ENCODE measurements at places on chromosomes 6 and 20.

- no peak for DNase-seq
Observed at GRCh38 chr6:21598674-21599023, 5.1 kb downstream of the SOX4 start.

- no peak for DNase-seq
Observed at GRCh38 chr6:130178692-130179091, 44.1 kb downstream of the SAMD3 start.

- no peak for DNase-seq
Observed at GRCh38 chr6:133184798-133185372, 56.3 kb upstream of the EYA4 start.

GRCh38 chr6:27273783-27274182 lies 26.3 kb downstream of the PRSS16 start:
- DNase-seq = no peak

- no peak for DNase-seq
Observed at GRCh38 chr6:64233746-64234145, 598.1 kb downstream of the PHF3 start.

GRCh38 chr6:99512033-99512432 lies 3.2 kb downstream of the USP45 start:
- DNase-seq = no peak

GRCh38 chr20:62461834-62462233 lies 14.0 kb downstream of the GATA5 start:
- DNase-seq = no peak

DNA sequence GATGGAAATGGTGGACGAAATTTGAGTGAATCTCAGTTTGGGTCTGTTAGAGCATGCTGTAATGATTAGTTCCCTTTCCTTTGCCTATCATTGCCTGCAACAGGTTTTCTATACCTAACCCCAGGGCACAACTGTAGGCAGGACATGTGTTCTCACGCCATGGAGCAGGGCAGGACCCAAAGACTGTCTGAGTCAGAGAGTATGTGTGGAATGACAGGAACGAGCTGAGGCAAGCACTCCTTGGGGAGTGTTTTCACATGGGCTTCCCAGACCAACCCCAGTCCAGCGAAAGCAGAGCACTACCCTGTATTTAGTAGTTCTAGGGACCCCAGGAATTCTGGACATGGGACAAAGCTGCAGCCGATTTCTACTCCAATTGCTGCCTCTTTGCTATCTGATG lies 234.2 kb downstream of the HACE1 start:
- DNase-seq = no peak

DNA sequence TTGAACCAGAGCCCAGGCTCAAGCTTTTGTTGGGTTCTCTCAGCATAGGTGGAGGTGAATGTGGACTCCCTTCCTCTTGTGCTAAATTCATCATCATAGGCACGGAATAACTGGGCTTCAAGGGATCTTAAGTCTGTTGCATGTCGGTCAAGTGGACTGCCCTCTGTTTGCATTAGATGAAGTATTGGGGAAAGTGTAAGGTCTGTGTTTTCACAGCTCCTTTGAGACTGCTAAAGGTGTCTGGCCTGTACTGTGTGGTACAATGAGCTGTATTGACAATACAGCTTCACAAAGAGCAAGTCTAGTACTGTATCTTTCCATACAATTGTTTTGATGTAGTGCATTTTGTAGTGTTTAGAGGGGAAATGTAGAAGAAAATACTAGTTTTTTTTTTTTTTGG lies 34.3 kb upstream of the TULP4 start:
- DNase-seq = no peak

- no peak for DNase-seq
Observed at GRCh38 chr20:52150440-52151258, 40.9 kb downstream of the ZFP64 start.

DNA sequence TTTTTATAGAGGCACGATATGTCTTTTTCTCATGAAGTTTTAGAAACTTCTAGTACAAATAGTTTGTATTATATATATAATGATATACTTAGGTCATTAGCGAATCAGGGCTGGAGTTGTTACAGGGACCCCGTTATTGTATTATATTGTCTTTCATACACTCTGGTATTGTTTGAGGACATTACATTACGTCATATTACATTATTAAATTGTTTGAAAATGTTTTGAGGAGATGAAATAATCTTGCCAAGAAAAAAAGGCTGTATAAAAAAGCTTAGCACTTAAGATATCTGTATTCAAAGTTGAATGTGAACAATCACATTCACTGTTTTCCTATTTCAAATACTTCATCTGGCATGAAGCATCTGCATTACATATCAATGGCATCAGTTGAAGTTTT lies 239.6 kb upstream of the ASCC3 start:
- DNase-seq = no peak

DNA sequence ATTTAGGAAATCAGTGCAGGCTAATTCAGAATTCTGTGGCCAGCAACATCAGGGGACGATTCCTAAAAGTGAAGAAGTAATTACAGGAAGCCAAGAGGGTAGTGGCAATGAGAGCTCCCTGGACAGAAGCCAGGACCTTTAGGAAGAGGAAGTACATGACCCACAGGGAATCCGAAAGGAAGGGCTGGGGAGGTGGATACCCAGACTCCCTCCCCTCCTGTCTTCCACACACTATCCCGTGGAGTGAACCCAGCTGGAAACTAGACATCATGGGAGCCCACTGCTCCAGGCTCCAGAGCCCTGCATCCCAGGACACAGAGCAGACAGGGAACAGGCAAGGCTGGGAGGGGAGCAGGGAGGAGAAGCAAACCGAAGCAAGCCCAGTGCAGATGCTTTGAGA lies 83.0 kb downstream of the SNX5 start:
- DNase-seq = no peak

GRCh38 chr6:45044086-45044485 lies 284.0 kb upstream of the RUNX2 start:
- no peak for DNase-seq

- DNase-seq = no peak
Observed at GRCh38 chr6:16205377-16206144, 32.8 kb upstream of the GMPR start.

DNA sequence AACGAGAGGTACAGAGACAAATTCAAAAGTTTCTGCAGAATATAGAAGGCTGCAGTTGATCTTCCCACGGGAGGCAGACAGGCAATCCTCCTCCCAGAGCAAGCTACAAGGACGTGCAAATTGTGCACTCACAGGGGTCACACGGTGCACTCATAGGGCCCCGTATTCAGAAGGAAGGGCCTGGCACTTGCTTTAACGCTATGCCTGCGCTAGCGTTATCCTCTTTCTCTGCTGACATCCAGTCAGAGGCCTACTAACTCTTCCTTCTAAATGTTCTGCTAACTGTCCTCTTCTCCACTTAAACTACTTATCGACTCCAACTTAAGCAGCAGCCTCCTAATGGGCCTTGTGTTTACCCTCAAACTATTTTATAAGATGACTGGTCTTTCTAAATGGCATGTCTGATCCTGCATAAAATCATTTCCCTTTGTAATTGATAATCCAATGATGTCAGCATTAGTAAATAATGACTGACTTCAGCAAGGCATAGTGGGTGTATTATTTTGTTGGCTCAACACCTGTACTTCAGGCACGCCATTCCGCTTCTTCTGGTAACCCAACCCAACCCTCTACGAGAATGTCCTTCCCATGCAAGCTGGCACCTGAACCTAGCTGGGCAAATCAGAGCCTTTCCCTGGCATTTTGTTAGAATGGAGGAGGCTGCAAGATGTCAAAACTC lies 2.2 kb downstream of the IFNGR1 start:
- DNase-seq = no peak

DNA sequence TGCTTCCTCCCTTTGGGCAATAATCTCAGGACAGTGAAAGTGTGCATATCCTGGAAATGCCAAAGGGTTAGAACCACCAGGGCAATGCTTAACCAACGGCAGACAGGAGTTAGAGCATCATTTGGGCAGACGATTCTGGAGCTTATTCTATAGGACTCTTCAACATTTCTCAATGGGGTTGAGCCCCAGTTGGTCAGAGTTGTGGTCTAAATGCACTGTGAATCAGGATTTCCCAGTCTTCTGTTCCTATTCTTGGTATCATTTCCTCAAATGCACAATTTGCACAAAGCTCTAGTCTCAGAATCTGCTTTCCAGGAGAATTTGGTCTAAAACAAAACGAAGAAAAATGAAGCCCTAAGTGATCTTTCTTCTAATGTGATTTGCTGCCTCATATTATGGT lies 389.6 kb upstream of the JAG1 start:
- no peak for DNase-seq

- DNase-seq = no peak
Observed at GRCh38 chr20:24365670-24366069, 103.8 kb upstream of the SYNDIG1 start.

DNA sequence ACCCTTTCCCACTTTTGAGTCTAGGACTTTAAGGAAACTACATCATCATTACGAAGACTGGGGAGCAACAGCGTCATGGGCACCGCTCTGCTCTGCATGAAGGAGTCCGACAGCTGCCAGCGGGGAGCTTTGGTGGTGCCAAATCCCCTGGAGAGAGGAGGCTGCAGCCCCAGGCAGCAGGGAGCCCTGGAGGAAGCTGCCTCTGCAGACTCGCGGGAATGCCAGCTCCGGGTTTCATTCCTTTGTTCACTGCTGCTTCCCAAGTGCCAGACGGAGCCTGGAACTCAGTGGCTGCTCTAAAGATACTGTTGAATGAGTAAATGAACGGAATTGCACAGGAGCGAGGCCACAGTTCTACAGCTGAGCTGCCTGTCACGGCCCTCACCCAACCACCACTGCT lies 196.5 kb upstream of the THBS2 start:
- no peak for DNase-seq

DNA sequence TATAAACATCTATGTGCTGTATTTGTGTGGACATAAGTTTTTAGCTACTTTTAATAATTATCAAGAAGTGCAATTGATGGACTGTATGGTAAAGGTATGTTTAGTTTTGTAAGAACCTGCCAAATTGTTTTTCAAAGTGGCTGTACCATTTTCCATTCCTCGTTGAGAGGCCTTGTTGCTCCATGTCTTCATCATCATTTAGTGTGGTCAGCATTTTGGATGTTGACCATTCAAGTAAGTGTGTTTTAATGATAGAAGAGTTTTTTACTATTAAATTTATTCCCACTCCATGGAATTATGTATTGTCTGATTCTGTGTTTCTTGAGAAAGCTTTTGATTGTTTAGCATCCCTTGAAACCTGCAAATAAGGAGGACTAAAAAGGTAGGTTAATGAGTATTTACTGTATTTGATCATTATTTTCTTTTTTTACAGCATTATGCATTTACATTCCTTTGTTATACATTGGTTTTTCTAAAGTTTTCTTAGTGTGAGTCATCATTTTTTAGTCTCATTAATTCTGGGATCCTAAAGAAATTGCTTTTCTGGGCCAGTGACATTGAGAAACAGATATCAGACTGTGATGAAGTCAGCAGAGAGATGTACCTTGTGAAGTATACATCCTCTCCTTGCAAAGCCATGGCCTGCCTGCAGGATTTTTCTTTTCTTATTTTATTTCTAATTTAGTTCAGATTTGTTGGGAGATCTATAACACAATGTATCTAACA lies 312.8 kb upstream of the PTCHD4 start:
- no peak for DNase-seq

GRCh38 chr6:72238900-72239299 lies 352.6 kb downstream of the RIMS1 start:
- DNase-seq = no peak

DNA sequence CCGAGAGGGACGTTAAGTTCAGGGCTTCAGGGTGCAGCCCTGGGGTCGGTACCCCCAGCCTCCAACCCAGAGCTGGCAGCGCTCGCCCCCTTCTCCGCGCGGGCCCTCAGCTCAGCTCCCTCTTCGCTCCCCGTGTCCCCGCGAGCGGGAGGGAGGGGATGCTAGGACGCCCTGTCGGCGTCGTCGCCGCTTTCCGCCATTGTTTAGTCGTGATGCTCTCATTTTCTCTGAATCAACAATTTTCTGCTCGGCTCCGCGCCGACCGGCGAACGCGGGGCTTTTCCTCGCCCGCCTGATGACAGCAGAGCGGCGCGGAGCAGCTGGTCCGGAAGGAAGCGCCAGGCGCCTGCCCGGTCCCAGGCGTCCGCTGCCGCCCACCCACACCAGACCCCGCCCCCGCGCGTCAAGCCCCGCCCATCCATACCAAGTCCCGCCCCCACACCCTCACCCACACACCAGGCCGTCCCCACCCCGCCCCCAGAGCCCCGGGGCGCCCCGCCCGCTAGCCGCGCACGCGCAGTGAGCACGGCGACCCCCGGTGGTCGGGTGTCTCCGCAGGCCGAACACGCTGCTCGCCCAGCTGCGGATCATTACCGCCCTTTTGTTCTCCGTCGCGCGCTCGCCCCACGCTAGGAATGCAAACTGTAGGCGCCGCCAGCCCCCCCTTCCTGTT lies 50.1 kb upstream of the SLC32A1 start:
- DNase-seq = peak; percentile 36

DNA sequence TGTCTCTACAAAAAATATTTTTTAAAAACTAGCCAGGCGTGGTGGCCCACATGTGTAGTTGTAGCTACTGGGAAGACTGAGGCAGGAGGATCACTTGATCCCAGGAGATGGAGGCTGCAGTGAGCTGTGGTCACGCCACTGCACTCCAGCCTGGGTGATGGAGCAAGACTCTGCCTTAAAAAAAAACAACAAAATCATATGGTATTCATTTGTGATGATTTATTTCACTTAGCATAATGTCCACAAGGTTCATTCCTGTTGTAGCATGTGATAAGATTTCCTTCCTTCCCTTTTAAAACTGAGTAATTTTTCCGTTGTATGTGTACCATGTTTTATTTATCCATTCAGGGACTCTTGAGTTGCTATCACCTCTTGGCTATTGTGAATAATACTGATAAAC lies 26.2 kb downstream of the TMEM170B start:
- DNase-seq = no peak

DNA sequence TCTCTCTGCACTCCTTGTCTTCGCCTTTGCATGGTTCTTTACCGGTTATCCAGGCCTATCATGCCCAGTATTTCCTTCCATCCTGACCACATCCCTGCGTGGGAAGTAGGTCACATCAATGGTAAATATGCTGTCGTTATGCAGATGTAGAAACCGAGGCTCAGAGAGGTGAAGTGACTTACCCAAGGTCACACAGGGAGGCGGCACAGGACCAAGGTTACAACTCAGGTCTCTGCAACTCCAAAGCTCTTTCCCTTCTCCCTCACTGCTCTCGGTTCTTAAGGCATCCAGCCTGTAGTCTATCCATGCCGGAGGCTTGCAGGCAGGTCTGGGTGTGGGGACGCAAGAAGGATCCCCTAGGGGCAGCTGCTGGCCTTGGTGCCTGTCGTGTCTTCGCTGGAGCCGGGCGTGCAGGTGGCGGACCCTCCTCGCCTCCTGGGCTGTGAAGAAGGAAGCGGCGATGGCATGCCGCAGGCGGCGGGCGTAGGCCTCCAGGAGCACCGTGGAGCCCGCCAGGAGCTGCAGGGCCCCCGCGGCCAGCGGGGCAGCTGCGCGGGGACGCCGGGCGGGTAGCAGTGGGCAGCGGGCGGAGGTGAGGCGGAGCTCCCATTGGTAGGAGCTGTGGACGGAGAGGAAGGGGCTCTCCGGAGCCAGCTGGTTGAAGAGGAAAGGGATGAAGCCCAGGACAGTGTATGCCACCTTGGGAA lies 9.1 kb downstream of the OCSTAMP start:
- DNase-seq = no peak
